ENCODE measurements at places on chromosomes 2 and 18.

GRCh38 chr2:32947484-32948143, 861 bp downstream of the LTBP1 start:
- DNase-seq, result peak; percentile 39

- DNase-seq, result peak; percentile 34
These were observed 83.8 kb downstream of the VIT start for GRCh38 chr2:36780231-36780839.

GRCh38 chr18:8469544-8470130, 139.6 kb upstream of the RAB12 start:
- DNase-seq, result no peak

- DNase-seq, result no peak
These were observed 796.6 kb downstream of the ERBB4 start for GRCh38 chr2:211741966-211742365.

DNA sequence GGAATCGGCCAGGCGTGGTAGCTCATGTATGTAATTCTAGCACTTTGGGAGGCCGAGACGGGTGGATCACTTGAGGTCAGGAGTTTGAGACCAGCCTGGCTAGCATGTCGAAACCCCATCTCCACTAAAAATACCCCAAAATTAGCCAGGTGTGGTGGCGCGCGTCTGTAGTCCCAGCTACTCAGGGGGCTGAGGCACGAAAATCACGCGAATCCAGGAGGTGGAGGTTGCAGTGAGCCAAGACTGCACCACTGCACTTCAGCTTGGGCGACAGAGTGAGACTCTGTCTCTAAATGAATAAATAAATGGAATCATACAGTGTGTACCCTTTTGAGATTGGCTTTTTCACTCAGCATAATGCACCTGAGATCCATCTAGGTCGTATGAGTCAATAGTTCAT, 19.4 kb upstream of the TTC39C start:
- no peak for DNase-seq

DNA sequence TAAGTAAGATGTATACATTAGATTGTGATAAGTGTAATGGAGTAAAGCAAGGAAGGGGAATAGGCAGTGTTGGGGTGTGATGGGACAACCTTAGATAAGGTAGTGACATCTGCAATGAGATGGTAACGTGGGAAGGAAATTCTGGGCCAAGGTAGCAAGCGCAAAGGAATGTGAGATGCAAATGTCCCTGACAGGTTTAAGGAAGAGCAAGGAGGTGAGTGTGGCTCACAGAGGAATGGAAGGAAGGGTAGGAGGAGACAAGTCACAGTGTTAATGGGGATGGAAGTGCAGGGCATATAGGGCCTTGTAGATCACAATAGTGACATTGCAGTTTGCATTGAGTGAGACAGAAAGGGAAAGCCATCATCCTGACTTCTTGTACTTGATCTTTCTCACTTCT, 170.9 kb upstream of the FAM98A start:
- no peak for DNase-seq

- DNase-seq, result no peak
These were observed 79.8 kb upstream of the PDE1A start for GRCh38 chr2:182506606-182507005.

DNA sequence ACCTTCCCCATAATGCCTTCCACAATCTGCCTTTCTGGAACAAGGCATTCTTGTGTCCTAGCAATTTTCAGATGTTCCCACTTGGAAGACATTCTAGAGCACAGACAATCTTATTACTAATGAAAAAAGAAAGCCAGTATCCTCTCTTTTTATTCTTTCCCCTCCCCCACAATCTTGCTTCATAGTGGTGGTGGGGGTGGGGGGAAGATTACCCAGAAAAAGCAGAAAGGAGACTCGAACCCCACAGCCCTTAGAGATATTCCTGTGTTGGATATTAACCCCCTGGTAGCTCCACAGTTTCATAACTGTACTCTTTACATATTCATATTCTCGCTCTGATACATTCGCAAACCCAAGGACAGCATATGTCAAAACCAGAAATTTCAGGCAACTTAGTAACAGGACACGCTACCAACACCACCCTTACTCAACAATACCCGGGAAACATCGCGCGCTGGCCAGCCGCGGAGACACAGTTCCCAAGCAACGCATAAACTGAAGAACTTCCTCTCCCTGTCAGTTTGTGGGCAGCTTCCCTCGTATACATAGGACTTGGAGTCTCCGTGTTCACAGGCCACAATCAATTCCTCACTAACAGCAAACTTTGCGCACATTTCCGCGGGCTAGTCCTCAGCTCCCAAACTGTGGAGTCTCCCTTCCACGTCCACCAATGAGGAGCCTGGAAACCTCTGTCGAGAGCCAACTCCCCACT, 793 bp downstream of the NR4A2 start:
- DNase-seq, result no peak

- DNase-seq, result no peak
These were observed 16.6 kb upstream of the NABP1 start for GRCh38 chr2:191661097-191661924.

DNA sequence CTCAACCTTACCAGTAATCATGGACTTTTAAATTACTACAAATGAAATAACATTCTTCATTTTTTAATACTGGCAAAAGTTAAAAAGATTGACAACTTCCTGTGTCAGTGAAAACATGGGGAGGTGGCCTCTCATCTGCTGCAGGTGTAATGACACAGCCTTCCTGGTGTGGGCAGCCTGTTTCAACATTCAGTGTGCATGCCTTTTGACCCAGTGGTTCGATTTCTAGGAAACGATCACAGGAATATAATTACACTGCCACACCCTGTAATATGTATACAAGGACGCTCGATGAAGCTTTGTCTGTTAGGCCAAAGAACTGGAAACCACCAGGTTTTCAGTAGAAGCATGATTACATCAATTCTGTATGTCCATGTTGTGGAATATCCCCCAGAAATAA, 68.7 kb downstream of the MTHFD2 start:
- DNase-seq, result peak; percentile 19

All from thymus (tissue), 14 donors.